ENCODE measurements at places on chromosomes 5 and 9.
A peak's percentile ranks its signal among the peaks of the same experiment; 100 is the strongest.

DNA sequence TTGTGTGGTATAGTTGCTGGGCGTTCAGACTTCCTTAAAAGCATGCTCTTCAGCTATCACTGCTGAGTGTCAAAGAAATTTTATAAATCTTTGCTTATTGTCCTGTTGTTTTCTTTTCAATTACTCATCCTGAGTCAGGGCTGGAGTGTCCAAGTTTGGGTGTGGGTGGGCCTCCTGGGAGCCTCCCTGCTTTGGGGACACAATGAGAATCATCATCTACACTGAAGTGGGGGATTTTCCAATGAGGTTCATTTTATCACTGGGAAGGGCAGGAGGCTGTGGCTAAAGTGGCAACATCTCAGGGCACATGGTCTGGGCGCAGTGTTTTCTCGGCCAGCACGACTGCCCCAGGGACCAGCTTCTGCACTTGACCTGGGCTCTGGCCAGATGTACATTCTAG is 19.5 kb downstream of the GFPT2 start:
- DNase-seq: no peak

DNA sequence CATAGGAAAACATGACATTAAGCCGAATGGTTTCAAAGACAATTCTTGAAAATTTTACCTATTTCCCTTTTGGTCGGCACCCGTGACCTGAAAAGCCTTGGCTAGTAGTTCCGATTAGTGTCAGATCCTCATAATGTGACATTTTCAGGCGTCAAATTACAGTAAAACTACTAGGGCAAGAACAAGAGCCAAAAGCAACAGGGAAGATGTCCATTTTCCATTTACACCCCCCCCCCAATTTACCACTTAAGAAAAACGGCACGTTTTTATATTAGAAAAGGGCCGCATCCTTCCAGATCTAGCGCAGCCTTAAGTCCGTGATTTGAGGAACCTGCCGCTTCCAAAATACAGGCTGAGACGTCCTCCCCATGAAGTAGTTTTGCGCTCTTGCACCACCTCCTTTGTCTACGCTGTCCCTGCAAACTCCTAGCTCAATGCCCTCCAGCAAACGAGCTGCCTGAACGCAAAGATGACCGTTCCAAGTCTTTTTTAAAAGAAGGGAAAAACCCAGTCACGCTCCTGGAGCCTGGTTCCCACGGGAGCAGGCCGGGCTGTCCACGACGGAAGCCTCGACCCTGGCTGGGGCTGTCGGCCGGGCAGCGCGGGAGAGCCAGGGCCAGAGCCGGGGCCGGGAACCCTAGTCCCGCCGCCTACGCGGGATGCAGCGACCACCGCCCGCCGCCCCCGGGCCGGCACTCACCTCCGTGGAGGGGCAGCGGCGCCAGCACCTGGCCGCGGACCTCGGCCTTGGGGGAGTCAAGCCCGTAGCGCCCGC is 616 bp downstream of the RNF130 start:
- DNase-seq: peak; percentile 47

- DNase-seq: no peak
Measured at GRCh38 chr5:157266286-157267007, 524 bp downstream of the CYFIP2 start.

DNA sequence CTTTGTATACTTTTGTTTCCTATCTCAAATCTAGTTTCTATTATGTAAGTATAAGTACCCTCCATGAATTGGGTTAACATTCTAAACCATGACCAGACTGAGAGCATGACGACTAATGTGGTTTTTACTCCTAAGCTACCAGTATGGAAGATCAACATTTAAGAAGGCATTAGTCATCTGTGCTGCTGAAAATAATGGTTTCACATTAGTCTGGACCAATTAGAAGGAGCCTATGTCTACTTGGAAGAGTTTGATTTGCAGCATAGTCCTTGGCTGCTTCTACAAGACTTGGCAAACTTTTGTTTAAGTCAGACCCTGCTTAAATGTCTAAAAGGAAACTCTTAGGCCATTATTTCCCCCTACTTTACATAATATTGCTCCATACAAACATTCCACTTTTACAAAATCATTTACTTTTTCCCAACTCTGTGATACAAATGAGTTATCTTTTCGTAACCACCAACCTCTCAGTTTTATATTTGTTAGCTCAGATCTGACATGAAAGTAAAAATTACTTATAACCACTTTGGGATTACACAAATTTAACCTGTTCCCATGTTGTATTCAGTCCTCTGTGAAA is 186.7 kb downstream of the COMMD10 start:
- no peak for DNase-seq

DNA sequence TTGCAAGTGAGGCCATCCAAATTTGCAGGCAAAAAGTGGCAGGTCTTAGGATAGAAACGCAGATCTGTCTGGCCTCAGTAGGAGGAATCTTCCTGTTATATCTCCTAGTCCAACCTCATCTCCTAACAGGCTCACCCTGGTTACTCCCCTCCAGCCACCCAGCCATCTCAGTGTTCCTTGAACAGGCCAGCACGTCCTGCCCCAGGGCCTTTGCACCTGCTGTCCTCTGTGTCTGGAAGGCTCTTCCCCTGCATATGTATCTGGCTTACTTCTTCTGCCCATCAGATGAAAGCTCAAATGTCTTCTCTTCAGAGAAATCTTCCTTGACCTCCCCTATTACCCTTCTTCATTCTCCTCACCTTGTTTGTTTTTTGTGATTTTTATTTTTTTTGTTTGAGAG is 107.3 kb upstream of the ALDH1B1 start:
- DNase-seq: no peak

DNA sequence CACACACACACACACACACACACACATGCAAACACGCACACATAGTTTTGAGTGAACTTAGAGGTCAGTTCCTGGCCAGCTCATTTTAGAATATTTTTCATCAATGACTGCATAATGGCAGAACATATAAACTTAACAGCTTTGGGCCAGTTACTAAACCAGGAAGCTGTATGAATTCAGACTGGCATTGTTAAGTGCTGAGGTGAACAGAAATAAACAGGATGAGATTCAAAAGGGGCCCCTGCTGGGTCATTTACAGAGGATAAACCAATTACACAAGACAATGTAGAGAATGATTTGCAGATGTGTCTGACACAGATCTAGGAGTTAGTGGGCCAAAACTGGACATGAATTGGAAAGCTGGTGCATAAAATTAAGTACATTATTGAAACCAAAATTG is 44.6 kb downstream of the MARCHF11 start:
- peak; percentile 37 for DNase-seq

DNA sequence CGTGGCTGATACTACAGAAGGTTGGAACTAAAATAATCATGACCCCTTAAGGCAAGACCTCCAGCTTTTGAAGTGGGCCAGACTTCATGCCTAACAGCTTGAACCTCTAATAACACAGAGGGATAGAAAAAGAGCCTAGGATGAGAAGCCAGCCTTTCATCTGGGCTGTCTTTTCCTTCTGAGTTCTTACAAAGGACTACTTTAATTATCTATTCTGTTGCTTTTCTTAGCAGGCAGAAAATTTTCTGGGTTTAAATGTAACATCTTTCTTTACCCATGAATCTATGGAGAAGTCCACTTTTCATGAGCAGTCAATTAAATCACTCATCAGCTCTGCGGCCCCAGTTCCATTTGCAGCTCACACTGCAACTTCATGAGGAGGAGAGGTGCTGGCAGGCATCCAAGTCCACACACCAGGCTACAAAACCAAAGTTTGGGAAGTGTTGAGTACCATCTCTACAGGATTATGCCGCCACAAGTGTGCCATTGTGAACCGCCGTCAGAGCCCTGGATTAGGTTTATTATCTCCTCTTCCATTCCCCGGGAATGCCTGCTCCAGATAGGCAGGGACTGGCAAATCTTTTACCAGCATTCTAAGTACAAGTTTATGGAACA is 192.0 kb downstream of the TLE4 start:
- DNase-seq: no peak

- DNase-seq: no peak
Measured at GRCh38 chr9:117121316-117121715, 293.5 kb downstream of the ASTN2 start.

DNA sequence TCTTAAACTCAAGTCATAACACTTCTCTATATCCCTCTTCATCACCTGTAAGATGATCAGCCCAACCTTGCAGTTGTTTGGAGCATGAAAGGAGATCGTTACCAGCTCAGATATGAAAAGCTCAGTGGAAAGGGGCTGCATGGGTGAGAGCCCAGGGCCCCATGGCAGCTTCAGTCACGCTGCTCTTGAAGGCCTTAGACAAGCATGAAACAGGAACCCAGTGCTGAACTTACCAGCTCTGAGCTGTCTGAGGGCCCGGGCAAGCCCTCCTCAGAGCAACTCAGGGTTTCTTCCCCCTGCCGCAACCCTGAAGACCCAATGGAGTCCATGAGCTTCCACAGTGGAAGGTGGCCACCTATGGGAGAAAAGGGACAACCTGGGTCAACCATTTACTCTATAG is 3.3 kb downstream of the HK3 start:
- no peak for DNase-seq

- no peak for DNase-seq
Measured at GRCh38 chr9:86700629-86701028, 246.7 kb downstream of the GAS1 start.

- peak; percentile 67 for DNase-seq
Measured at GRCh38 chr5:72166070-72166979, 59.0 kb downstream of the MAP1B start.

DNA sequence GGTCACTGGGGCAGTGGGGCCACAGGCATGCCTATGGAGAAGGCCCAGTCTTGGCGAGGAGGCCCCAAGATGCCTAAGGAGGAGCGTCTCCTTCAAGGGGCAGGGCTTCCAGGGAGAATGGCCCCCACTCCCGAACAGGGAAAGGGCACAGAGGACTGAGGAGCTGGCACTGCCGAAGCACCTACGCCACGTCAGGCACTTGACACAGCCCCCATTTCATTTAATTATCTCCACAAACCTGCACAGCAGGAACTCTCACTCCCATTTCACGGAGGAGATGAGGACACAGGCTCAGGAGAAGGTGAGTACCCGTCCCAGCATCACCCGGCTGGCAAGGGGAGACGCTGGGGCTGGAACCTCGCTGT is 26.0 kb downstream of the EGR1 start:
- no peak for DNase-seq
